ENCODE measurements at places on chromosomes 13 and 19. TPM values are rescaled to one million over a fixed set of nuclear protein-coding genes. Genes with fewer than 3 reads are reported as not detected.

Gene ZNF541
- not detected for total RNA-seq

Gene RYR1
- 1.1 TPM for total RNA-seq

DNA sequence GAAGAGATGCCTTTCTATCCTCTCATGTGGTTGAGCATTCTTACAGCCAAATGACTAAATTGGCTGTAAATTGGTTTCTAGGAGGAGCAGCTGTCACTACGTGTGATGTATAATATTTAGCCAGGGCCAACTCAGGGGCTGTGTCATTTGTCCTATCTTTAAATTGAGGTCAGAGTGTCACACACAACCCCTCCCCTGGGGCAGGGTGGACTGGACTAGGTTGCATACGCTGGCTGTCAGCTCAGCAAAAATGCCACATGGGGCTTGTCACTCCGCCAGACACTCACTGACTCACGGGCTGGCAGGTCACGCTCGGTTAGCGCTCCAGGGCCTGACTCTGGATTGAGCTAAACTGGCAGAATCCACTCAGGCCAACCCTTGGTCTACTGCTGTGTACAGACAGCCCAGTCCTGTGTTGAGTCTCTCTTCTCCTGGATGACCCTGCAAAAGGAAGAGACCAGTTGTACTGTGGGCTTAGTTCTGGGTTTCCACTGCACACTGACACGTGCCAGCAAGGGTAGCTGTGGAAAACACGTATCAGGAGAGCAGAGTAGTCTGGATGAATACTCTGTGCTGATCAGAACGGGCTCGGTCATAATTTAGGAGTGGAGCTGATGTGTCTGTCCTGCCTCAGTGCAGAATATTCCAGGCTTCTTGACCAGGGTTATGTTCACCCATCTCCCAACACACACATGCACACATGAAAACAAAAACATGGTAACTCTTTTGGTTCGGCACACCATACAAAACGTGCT lies 29.1 kb downstream of the SHISA2 start:
- DNase-seq, result peak; percentile 21

- no peak for DNase-seq
Measured at GRCh38 chr13:36787181-36787580, 31.8 kb upstream of the RFXAP start.

- DNase-seq, result no peak
Measured at GRCh38 chr13:61466280-61466679, 50.6 kb upstream of the PCDH20 start.

GRCh38 chr13:27183561-27184147 lies 12.0 kb upstream of the USP12 start:
- DNase-seq, result no peak

Gene TMEM38A
- total RNA-seq, result 0.94 TPM

DNA sequence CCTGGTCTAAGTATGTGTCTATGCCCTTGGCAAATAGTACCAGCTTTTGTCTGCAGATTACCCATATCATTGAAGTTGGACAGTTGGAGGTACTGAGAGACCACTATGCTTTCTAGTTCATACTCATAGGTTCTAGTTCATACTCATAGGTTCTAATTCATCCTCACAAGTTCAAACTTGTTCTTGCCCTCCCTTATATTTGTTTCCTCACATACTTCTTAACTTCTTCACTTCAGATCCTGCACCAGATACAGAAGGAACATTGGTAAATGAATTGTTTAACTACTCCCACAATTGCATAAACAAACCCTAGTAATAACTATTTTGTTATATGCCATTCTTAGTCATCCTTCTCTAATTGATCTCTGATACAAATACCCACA lies 172.2 kb downstream of the SLITRK1 start:
- DNase-seq, result no peak

Gene ZNF177
- 3.7 TPM for total RNA-seq

GRCh38 chr19:39969266-39969665 lies 1.7 kb upstream of the PSMC4 start:
- no peak for DNase-seq

Gene MEF2B
- total RNA-seq, result 0.59 TPM

DNA sequence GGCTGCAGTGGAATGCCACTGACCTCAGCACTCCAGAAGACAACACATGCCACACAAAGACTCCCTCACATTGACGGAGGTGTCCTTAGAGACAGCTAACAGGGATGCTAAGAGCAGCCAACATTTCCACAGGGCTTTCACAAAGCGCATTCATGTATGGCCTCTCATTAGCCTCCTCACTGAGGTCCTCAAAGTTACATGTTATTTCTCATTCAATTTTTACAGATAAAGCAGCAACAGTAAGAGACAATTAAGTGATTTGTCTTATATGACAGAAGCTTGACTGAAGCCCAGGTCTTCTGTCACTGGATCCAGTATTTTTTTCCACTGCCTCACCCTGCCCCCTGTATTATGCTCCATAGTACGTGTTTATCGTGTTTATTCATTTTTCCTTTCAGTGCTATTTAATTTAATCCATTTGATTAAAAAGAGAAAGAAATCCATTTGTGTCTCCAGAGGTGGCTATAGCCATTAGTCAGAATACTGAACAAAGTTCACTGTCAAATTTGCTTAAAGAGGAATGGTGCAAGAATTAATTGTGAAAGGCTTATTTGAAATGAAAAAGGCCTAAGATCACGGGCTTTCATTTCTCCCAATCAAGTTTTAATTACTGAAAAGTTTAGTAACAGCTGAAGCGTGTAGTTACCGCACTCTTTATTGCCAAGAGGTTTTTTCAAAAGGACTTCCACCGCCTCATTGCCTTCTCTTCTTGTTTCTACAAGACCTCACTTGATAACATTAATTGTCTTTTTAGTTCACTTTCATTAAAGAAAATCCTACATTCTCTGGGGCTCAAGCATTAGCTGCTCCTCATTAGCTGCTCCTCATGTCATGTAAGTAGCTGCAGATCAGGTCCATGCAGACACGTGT lies 115.0 kb downstream of the COG6 start:
- DNase-seq, result no peak

DNA sequence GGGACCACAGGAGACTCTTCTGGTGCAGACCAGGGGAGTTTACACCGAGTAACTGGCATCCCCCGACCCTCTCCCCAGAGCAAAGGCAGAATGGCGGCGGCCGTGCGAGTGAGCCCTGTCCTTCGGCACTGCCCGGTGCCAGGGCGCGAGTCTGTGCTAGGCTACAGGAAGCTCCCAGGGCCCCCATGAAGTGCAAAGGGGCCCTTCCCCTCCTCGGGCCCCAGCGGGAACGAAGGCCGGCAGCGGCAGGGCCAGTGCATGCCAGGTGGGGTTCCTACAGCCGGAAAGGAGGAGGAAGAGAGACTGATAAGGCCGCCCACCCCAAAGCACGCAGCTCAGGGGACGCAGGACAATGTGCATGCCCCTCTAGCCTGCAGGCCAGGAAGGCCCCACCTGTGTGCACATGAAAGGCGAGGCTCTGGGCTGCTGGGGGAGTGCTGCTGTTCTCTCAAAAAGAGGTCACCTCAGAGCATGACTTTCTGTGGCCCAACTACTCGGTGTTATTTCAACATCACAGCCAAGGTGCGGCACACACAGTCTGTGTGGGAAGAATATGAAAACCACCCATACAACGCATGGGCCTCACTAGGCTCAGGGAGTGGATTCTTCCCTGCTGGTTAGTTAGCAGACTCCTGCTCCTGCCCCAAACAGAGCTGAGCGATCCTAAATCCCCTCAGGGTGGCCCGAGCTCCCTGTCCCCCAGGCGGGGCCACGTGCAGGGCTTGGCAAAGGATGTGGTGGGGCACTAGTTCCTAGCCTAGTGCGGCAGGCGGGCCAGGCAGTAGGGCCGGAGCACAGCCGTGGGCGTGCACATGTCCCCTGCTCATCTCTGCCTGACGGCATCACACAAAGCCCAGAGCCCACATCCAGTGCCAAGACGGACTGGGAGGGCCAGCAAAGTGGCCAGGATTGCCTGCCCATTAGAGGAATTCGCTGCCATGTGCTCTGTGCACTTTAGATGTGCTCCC lies 28.4 kb upstream of the TIMM44 start:
- DNase-seq, result no peak

DNA sequence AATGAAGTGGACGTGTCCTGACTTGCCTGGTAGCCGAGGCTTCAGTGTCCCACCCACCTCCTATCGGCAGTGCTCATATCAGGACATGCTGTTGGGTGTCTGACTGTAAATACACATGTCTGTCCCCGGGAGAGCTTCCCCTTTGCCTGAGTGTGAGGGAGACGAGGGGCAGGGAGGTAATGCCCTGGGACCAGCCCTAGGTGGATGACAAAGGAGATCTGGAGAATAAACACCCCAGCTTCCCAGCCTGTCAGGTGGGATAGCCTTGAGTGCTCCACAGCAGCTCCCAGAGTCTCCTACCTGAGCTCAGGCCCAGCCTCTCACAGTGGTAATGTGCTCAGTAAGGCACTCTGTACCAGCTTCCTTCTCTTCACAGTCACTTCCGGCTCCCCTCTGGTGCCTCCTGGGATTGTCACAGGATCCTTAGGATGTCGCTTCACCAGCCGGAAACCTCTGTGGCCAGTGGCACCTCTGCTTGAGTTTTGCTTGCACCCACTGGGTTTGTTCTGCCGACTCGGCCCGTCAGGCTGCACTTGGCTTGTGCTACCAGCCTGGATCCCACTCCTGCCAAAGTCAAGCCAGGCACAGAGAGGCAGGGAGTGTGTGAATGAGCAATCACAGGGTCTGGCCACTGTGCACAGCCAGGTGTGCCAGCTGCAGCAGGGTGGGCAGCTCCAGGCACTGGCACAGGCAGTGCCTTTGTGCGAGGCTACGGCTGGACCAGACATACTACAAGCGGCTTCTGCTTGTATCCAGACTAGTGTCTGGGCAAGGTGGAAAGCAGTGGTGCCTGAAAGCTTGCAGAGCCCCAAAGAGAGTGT lies 54.4 kb upstream of the RGCC start:
- DNase-seq, result no peak

DNA sequence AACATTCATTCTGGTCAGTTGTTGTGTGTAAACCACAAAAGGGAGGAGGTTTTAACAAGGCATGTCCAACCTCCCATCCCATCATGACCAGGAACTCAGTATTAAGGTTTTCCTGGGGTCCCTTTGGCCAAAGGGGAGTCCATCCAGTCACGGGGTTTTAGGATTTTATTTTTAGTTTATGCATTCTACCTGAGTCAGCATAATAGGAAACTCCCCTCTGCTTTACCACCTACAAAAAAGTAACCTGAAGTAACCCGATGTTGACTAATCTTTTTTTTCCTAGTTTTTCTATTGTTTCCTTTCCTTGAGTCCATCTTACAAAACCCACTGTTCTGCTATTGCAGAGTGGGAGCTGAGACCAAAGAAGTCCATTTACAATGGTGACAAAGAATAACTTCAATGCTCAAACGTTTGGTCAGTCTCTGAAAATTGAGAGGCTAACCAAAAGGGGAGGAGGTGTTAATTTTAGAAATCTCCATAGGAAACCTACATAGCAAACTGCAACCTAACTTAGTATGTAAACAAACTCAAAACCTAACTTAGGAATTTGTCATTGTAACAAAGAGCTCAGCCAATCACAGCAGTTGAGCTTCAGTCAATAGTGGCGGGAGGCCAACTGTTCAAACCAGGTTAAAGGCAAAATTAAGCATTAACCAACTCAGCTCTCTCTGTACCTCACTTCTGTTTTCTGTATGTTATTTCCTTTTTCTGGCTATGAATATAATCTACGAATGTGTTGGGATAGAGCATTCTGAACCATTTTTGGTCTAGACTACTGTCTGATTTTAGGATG lies 1954.1 kb downstream of the PCDH9 start:
- DNase-seq, result no peak

- DNase-seq, result no peak
Measured at GRCh38 chr13:50485979-50486935, 357.2 kb downstream of the DLEU7 start.

Gene VSTM2B
- not detected for total RNA-seq

Gene ZNF264
- 9.5 TPM for total RNA-seq

DNA sequence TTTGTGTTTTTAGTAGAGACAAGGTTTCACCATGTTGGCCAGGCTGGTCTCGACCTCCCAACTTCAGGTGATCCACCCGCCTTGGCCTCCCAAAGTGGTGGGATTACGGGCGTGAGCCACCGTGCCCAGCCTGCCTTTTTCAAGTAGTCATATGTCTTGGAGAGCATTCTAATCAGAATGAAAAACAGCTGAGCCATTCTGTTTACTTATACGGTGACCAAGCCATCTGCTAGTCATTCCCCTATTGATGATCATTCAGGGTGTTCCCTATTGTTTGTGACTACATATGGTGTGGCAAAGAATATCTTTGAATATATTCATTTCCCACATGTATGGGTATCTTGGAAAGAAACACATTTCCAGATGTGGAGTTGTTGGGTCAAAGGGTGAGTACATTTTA lies 17.2 kb downstream of the BLOC1S3 start:
- no peak for DNase-seq

DNA sequence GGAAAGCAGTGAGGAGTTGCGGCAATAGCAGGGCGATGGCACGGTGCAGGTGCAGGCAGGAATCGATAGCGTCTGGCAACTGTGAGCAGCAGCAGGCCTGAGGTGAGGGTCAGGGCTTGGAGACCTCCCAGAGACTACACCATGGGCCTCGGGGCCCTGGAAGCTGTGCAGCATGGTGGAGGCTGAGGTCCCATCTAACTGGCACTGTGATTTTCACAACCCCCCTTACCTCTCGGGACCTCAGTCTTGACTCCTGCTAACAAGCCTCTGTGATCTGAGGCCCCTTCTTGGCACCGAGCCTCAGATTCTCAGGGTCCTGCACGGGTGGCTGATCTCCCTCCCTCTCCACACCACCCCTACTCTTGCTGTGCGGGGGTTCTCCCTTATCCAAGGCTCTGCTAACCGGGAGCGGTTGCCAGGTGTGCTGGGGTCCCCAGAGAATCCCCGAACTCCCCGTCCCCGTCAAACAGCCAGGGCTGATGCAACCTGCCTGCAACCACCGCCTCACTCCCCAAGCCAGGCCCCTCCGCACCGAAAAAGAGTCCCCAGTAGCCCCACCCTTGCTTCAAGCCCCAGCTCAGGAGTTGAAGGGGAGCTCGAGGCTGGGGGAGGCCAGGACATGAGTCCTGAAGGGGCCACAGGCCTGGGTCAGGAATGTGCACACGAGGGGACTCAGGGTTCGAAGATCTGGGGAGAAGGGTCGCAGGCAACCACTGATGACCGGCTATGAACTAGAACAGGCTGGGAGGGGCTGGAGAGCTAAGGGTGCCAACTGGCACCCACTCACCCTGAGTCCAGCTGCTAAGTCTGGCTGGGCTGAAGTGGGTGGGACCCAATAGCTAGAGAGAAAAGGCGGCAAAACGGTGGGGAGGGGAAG lies 4.8 kb upstream of the ATF5 start:
- no peak for DNase-seq

Gene CD177
- not detected for total RNA-seq

DNA sequence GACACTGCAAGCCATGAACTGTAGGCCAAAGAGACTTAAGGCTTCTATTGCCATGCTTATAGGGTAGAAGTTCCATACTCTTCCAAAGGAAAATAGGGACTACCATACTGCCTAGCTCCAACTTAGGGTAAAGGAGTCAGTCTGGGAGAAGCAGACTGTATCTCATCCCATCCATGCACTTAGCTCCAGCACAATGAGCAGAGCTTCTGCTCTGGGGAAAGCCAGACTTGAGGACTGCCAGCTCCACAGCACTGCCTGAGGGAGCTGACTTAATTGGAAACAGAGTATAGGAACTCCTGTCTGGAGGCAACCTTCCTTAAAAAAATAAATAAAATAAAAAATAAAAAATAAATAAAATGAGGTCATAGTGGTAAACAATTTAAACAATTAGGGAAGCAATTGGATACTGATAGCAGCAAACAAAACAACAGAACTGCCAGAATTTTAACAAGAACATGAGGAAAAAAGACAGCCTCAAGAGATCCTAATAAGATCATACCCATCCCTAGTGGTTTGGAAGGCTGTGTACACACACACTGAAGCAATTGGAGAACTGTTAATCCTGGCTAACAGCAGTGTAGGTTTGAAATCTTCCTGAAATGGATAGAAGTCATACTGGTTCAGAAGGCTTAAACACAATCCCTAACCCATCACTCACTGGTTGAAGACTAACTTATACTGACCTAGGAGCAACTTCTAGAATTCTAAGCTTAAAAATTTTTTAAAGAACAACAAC lies 550.1 kb downstream of the TBC1D4 start:
- DNase-seq, result no peak
